ENCODE measurements at places on chromosomes 5 and 9.

DNA sequence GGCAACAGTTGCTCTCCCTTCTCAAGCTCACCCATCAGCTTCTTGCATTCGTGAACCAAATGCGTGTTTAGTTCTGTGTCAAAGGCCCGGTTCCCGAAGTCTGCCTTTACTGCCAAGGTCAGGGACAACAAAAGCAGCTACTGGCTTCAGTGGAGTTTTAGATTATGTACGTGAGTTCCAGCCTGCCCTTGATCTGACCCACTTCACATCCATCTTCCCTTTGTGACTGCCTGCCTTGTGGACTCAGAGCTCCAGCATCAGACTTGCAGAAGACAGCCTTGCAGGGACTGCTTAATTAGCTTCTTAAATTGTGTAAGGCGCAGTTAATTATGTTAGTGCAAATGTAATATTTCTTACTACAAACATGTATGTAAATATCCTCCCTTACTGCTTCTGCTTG lies 774.7 kb upstream of the EDIL3 start:
- no peak for DNase-seq

GRCh38 chr5:139795074-139796001 lies at the start of gene PSD2:
Gene PSD2 (plus strand): TSS chr5:139795808. CDS start chr5:139809441, 13,633 bp downstream.
- DNase-seq: no peak

DNA sequence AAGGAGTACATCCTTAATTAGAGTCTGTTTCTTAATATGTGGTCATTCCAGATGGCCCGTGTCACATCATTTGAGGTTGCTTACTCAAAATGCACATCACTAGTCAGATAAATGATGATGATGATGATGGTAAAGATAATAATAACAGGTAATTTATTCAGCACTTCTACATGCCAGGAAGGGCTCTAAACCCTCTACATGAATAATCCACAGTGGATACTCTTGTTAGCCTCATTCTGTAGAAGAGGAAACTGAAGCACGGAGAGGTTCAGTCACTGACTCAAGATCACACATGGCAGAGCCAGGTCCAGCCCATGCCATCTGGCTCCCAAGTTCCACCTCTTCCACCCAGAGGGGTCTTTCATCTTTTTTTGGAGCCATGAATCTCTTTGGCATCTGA lies 11.7 kb downstream of the SH3PXD2B start:
- no peak for DNase-seq

DNA sequence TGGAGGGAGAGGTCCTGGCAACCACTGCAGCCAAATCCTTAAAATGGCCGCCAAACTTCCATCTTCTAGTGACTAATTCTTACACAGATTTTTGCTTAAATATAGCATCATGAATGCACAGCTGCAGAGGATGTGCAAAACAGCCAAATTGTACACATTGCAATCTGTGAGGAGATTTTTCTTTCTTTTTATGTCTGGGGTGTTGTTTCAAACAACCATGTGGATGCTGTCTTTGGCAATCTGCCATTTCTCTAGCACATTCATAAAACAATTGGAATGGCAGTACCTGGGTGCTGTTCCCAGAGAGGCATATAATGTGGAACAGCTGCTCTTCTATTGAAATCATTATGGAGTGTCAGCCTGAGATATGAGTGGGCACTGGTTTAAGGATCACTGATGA lies 1082.9 kb upstream of the SEMA6A start:
- DNase-seq: peak; percentile 3

GRCh38 chr9:7394002-7394774 lies 405.4 kb downstream of the DMAC1 start:
- DNase-seq: no peak

GRCh38 chr5:2375757-2376250 lies 375.7 kb downstream of the IRX2 start:
- no peak for DNase-seq

GRCh38 chr5:3734632-3735031 lies 139.0 kb downstream of the IRX1 start:
- no peak for DNase-seq

DNA sequence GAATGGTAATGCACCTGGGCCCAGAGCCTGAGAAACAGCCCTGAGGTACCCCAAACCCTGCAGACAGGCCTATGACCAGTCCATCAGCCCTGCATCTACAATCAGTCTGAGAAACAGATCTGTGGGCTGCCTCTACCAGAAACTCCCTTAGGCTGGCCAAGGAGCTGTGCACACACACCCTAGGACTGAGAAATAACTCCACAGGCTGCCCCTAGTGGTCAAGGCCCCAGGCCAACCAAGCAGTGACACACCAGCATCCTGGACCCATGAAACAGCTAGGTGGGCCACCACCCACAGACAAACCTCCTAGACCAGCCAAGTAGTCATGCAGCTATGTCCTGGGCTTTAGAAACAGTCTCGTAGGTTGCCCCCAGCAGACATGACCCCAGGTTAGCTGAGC lies 253.6 kb upstream of the VLDLR start:
- DNase-seq: no peak

DNA sequence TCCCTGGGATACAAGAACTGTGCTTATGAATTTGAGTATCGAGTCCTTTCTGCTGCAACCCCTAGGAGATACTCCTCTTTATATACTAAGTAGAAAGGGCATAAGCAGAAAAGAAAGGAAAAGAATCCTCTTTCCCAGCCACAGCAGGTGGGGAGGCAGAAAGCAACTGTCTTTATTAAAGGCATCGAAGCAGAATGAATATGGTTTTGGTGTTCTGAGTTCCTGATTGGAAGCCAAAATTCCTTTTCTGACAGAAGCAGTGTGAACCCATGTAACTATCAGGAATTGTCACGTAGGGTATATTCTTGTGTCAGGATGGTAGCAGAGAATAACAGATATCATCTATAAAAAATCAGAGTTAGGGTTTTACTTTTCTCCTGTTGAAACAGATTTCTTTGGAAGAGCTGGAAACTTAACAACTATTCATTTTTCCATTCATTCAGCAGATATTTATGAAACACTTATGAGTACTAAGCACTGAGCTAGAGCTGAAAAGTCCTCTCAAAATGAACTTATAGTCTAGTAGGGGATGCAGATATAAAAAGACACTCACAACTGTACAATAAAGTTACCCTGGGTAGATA lies 96.5 kb upstream of the LHFPL2 start:
- DNase-seq: no peak

DNA sequence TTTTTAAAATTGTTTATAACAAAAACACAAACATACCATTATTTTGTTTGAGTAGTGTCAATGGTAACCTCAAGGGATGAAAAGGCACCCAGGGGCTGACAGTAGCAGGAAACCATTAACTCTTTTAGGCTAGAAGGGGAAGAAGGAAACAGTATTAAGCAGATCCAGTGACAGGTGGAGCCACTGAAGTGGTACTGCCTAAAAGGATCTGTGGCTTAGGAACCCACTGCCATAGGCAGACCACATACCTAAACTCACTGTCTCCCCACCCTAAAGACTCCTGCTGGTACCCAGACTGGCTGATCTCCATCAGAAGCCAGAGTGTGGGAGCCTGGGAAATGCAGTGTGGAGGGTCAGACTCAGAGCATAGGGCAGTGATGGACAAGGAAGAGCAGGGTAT lies 13.5 kb downstream of the RLN1 start:
- DNase-seq: no peak

DNA sequence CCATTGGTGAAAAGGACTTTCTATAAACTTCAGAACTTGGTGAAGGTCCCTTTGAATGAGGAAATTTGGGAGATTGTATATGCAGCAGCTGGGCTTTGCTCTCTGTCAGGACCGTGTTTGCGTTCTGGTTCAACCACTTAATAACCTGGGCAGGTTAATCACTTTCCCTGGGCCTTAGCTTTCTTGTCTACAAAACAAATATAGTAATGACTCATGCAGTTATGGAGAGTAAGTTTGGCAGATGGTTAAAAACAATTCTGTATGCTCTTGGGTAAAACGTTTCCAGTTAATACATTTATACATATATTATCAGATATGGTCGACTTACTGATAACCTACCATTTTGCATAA lies 197.0 kb downstream of the ARHGEF28 start:
- DNase-seq: no peak

- peak; percentile 35 for DNase-seq
Observed at GRCh38 chr5:133225671-133226152, 173.9 kb downstream of the HSPA4 start.

- no peak for DNase-seq
Observed at GRCh38 chr5:75862872-75863271, 145.6 kb upstream of the POC5 start.

- peak; percentile 26 for DNase-seq
Observed at GRCh38 chr5:64347309-64347708, 158.5 kb upstream of the RGS7BP start.

DNA sequence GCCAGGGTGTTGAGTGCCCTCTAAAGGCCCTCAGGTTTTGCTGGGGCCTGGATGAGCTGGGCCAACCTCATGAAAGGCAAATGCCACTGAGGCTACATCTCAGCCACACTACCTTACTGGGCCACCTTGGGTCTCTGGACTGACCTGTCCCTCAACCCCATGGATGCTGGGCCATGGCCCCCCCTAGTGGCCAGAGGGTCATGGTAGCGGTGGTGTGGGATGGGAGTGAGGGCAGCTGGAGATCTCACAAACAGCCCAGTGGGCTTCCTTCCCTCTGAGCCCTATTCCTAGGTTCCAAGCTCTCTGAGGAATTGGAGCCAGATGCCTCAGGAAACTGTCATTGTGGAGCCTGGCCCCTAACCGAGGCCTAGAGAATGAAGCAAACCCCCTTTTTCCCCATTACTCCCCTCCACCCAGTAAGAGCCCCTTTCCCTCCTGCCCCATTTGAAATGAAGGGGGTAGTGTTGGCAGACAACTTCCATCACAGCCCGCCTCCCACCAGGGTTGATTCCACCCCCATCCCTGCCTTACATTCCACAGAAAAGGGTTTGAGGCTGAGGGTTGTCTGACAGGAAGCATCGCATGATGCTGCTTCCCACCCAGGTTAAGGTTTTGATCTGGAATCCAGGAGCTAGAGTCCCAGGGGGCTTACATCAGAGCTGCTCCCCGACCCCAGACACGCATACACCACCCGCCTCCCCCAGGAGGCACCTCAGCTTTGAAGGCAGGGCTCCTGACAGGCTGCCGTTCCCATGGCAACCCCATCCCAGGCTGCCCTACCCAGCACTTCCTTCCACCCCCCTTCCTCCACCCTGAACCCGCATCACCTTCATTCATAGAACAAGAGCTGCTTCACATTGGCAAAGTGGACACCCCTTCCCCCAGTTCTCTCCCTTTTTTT lies 63.9 kb downstream of the PCDH1 start:
- DNase-seq: peak; percentile 17

- peak; percentile 36 for DNase-seq
Observed at GRCh38 chr9:94140791-94141790, 56.8 kb downstream of the PTPDC1 start.

DNA sequence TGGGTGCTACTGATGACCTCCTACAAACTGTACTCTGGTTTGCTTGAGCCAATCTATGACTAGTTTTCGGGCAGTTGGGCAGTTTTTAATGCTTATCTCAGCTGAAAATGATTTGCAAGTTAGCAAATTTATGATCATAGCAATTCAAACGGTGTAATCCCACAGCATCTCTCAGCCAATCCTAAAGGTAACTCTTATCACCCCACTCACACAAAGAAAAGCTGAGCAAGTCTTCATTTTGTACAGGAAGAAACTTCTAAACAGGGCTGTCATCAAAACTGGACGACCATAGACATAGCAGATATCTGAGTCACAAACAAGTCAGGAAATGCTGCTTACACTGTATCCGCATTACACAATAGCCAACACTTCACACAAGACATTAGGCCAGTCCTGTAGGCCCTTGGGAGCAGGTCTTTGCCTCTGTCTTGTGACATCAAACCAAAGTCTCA lies 2.6 kb upstream of the ENC1 start:
- peak; percentile 93 for DNase-seq

DNA sequence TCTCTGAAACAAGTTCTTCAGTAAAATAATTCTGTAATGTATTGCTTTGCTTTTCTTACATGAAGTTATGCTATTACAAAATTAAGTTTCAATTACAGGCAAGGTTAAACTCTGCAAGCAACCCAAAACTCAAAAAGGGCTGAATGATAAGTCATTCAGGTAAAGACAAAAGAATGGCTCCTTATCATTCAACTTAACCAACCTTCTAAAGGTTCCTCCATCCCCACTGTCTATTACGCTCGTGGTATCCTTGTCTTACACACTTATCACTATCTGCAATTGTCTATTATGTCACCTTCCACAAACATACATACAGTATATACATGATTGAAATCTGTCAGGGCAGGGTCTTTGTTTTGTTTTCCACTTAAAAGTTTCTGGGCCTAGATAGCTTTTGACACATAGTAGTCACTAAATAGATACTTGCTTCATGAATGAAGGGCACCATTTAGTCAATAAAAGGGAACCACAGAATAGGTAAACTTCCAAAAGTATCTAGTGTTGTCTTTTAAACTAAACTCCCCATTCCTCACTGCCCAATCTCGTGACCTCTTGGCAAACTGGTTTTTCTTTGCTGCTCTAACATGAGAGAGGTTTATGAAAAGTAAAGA lies 6.9 kb downstream of the RPL37 start:
- DNase-seq: no peak

- no peak for DNase-seq
Observed at GRCh38 chr5:159901308-159901707, 15.0 kb upstream of the ADRA1B start.

DNA sequence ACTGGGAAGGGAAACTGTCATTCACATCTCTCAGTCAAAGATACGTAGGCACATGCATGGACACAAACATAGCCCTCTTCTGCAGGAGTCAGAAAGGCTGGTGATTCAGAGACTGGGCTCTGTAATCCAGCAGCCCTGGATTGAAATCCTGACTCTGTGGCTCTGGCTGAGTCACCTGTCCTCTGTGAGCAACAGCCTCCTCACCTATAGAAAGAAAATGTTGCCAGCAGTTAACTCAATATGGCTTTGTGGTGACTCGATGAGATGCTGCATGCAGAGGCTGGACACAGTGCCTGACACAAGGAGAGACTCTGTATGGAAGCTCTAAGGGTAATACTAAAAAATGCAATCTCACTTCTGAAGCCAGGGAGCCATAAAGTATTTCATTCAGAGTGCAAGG lies 23.9 kb upstream of the CDKN2AIPNL start:
- peak; percentile 64 for DNase-seq

DNA sequence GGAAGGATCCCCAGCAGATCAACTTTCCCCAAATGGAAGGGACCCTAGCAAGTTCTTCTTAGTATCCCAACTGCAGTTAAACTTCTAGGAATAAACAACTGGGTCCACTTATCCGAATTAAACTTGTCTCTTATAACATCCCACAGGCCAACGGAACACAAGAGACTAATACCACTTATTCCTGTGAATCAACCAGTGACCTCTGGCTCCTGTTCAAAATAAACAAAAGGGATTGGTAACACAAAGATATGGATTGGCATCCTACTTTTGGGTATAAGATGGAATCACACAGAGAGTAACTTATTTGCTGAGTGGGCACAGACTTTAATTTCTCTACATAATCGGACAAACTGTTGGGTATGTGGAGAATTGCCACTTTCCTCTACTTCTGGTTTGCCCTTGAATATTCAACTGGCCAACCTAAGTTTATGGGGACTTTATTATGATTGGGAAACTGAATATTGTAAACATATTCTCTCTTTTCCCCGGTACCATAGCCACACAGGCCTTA lies 12.4 kb upstream of the PAIP1 start:
- no peak for DNase-seq

Data from fibroblast of the aortic adventitia (primary cell).